Inflammatory macrophage treated with lipopolysaccharide for 4 hours (primary cell): ENCODE measurements at places on chromosomes 6 and 20.

GRCh38 chr6:90351696-90352095 is 55.1 kb upstream of the BACH2 start:
- peak; percentile 90 for DNase-seq

GRCh38 chr20:46349035-46349741 is 40.9 kb upstream of the CDH22 start:
- peak; percentile 48 for DNase-seq

DNA sequence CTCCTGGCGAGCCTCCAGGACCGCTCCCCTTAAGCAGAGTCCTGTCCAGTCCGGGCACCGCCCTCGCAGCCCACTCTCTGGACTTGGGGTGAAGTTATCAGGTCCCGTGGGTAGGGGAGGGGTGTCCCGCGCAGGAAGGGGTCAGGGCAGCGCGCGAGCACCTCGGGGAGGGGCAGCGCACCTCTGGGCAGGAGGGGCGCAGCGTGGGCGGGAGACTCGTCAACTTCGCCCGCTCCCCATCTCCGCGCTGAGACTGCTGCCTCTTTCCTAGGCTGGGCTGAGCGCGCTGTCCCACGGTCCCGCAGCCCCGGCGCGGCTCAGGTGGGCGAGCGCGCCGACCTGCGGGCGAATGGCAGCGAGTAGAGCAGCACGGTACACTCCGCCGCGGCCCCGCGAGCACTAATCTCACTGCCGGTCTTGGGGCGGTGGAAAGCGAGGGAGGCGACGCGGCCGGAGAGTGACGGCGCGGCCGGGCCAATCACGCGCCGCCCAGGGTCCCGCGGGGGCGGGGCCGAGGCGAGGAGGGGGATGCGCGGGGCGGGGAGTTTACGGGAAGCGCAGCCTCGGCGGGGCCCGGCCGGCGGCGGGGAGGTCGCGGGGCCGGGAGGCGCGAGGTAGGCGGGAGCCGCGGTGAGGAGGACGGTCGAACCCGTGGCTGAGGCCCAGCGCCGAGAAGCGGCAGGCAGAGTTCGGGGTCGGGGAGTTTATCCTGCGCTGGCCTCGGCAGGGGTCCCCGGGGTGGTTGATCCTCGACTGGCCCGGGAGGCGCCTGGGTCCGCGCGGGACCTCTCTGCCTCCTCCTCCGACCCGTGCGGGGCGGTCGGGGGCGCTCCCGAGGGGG is at the start of gene MAN1A1:
MAN1A1 (minus strand) TSS at position 401 of the 841 bp plus-strand sequence. CDS start 696 bp downstream, outside the sequence.
- DNase-seq = peak; percentile 88

DNA sequence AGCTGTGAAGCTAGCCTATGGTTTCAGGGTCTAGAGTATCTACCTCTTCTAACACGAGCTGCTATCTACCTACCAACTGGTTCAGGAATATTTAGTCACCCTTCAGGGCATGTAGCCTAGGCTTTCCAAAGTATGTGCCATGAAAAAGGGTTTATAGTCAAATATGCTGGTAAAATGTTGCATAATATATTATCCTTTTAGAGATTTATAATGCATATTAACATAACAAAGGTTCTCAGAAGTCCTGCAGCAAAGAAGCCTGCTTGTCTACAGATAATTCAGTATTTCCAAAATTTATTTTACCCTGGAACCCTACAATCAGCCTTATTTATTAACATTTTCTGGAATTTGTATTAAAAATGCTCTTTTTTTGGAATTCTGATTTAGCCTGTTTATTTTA is 56.0 kb downstream of the PRDM13 start:
- DNase-seq = no peak

DNA sequence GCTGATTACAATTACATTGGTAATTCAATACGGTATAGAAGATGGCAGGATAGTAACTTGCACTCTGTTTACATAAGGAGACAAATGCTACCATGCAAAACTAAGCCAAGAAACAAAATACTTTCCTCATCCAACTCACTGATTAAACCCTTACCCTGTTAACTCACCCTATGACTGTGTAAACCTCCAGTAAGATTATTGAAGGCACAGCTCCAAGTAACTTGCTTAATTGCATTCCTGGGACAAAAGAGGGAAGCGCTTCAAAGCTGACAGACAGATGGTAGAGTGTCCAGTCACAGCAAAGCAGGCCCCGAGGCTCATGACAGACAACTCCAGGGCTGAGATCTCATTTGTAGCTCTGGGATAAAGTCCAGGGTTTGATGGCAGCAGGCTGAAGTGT is 6.9 kb upstream of the KIF16B start:
- no peak for DNase-seq
